Activated CD8-positive, alpha-beta memory T cell treated with anti-CD3 and anti-CD28 coated beads for 48 hours (primary cell): ENCODE measurements at places on chromosomes 5 and 9.

DNA sequence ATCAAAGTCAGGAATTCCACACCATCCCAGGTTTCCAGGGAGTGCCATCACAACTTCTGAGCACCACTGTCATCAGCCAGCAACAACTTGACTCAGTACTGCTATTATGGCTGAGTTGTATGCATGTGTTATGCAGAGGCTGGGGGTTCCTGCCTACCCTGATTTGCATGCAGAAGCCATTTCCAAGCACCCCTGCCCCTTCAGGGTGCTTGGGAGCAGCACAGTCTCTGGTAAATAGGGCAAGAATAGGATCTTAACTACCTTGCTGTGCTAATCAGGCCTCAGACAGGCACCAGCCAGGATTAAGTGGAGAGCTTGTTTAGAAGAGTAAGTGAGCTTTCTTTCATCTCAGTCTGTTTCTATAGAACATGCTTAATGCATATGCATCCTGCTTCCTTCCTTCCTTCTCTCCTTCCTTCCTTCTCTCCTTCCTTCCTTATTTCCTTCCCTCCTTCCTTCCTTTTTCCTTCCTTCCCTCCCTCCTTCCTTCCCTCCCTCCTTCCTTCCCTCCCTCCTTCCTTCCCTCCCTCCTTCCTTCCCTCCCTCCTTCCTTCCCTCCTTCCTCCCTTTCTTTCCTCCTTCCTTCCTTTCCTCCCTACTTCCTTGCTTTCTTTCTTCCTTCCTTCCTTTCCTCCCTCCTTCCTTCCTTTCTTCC, 175.7 kb downstream of the FRMD3 start:
- DNase-seq: no peak

GRCh38 chr5:5025774-5026408, 114.2 kb upstream of the ADAMTS16 start:
- DNase-seq: no peak

- DNase-seq: no peak
Observed at GRCh38 chr5:7869474-7870136, 657 bp downstream of the MTRR start.

- DNase-seq: no peak
Observed at GRCh38 chr5:132260714-132261551, 3.4 kb downstream of the PDLIM4 start.

DNA sequence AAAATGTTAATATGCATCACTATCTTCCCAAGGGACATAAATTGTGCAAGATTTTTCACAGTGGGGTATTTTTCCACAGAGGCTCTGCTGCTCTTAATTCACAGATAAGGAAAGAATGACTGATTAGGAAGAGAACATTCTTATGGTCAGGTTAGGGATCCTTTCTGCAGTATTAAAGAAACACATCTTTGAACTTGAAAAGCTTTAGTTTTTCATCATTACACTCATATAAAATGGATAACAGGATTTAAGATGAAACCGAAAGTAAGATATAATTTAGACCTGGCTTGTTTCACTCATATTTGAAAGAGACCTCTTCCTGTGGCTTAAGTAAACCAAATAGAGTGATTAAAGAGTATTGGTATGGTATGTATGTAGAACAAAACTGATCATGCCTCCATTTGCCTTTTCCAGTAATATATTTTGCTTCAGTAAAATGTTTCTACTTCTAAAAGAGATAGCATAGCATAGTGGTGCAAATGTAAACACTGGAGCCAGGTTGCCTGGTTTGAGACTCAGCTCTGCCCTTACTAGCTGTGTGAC, 160.0 kb downstream of the PRR16 start:
- DNase-seq: no peak

DNA sequence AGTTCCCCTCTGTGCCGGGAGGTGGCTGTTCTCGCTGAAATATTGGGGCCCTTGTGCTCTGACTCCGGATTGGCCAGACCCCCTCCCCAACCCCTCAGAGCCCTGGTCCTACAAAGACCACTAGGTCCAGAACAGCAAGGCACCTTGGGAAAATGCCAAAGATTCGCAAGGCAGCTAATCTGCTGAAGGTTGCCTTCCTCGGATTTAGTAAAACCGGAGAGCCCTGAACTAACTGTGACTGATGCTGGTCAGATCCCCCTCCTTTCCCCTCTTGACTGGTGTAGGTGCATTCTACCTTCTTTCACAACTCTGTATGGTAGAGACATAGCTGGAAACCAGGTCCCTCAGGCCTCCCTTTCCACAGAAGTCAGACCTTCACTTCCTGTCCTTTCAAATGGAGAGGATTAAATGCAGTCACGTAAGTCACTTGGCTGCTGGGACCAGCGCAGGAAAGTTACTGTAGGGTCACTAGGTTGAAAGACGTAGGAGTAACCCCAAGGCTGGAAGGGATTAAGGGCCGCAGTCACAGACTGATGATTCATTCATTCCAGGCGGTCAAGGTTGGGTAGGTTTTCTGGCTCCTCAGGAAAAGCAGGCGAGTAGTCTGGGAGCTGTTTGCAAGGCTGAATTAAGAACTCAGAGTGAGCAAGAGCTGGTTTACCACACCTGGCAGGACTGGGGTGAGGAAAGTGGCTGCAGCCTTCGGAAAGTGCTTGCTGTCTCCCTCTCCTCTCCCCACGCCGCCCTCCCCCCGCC, 5.3 kb downstream of the BARX1 start:
- DNase-seq: no peak

GRCh38 chr5:39523821-39524220, 99.0 kb upstream of the DAB2 start:
- DNase-seq: no peak

DNA sequence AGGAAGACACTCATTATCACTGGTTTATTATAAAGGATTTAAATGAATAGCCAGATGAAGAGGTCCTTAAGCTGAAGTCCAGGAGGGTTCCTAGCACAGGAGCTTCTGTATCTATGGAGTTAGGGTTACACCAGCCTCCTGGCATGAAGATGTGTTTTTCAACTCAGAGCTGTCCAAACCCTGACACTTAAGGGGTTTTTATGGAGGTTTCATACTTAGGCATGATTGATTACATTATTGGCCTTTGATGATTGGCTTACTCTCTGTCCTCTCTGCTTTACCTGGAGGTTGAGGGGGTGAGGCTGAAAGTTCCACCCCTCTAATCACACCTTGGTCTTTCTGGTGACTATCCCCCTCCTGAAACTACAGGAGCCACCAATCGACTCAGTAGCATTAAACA, 84.9 kb upstream of the ZNF169 start:
- no peak for DNase-seq

DNA sequence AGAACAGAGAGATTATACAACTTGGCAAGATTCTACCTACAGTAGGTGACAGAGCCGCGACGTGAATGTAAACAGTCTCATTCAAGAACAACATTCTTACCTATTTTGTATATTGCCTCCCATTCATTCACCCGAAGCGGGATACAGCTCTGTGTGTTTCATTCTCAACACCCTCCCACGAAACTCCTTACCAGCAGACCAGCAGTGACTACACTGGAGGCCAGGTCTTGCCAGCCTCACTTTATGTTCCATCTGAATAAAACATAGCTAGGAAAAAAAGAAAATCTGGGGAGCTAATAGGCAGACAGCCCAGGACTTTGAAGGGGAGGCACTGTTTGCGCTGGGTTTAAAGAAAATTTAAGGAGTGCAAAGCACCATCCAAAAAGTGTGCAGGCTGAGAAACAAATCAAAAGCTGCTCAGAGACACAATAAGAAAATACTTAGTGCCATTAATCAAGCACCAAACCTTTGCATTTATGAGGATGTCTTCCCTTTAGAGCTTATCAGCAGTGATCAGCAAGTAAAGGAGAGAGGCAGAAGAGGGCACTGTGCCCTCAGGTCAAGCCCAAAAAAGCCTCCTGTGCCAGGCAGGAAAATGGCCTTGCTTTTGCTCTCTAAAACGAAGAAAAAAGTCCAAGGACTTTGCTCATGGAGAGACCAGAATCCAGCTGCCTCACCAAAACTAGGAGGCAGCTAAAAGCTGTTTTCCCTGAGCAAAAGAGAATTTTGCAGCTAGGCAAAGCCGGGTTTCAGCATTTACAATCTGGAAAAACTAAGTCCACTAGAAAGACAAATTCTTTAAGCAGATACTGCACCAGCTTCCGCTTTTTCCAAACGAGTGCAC, 295.1 kb downstream of the BNC2 start:
- DNase-seq: no peak

DNA sequence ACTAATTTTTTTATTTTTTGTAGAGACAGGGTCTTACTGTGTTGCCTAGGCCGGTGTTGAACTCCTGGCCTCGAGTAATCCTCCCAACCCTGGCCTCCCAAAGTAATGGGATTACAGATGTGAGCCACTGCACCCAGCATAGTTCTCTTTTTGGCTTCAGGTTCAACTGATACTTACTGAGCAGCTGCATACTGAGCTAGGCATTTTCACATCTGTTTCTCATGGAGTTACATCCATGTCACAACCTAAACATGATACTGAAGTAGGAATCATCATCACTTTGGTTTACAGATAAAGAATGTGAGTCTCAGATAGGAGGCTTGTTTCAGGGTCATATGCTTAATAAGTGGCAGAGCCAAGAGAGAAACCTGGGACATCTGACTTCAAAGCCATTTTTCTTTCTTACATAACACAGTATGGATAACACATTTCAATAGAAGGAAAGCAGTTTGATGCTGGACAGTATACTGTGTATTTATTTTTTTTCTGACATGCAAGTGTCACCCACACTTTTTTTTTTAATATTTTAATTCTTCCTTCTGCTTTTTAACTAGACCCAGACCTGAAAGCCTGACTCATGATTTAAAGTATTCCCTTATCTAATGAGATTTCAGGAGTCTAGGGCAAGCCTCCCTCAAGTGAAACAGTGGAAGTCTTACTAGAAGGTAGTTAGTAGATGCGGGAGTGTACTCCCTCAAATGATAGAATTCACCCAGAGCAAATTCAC, 90.8 kb downstream of the HACD4 start:
- DNase-seq: no peak

- no peak for DNase-seq
Observed at GRCh38 chr9:134624621-134625181, 16.9 kb upstream of the COL5A1 start.

DNA sequence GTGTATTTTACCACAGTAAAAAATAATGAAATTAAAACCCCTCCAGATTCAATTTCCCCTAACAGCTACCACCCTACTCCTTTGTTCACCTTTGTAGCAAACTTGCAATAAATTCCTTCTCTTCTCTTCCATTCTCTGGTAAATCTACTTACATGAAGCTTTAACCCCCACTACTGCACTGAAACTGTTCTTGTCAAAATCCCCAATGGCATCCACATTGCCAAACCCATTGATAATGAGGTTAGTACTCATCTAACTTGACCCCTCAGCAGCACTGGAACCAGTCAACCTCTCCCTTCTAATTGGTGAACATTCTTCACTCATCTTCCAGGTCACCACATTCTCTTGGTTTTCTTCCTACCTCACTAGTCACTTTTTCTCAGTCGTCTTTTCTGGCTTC, 29.6 kb downstream of the NRG2 start:
- no peak for DNase-seq

GRCh38 chr9:19298436-19299000, 68.0 kb downstream of the DENND4C start:
- DNase-seq: no peak

DNA sequence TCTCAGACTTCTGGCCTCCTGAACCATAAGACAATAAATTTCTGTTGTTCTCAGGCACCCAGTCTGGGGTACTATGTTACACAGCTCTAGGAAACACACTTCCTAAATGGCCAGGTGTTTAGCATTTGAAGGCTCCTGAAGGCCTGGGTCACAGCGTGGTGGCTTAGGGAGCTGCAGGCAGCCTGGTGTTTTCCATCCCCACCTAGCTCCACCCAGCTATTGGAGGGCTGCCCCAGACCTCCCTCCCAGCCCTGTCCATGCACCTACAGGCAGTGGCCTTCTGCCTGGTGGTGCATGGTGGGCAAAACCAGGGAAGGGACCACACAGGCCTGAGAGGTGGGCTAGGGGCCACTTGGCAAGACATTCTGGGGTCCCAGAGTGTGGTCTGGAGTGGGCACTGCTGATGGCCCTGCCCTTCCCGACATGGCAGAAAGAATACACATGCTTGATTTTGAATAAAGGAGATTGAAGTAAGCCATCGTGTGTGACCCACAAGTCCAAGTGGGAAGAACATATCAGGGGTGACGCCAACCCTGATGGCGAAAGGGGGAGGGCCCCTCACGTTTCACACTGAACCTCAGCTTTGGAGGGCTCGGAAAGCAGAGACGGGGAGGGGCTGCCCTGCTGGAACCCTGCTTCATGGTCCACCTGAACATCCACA, 1.3 kb upstream of the SUSD3 start:
- DNase-seq: no peak

GRCh38 chr5:141354900-141355469, at the start of gene PCDHGA4:
PCDHGA4 (plus strand) TSS chr5:141355021; CDS start chr5:141355108, 87 bp downstream.
- no peak for DNase-seq

DNA sequence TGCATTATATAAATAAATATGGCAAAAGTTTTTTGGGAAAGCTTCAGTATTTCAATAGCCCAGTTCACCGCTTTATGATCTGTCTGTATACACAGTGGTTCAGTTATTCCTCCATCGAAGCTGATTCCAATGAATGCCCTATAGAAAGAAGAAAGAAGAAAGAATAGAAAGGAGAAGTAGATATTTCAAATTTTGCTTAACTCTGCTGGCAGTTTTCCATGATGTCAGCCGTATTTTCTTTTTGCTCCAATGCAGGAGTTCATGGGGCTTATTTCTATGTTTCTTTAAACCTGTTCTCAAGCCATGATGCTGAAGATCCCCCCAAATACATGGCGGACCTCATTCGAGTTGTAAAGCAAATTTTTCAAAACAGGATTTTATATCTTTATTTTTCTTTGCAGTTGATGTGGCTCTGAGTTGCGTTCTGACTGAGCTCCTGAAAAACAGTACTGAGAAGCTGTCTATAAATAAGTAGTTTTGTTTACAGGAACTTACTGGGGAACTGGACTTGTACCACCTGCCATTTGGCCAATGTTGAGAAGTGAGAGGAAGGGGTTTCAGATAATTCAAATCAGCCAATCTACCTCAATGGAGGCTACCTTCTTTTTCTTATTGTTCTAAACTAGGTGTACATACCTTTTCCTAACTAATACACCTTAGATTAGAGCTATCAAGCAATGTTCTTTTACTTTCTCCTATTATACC, 418.5 kb upstream of the MEF2C start:
- DNase-seq: no peak

DNA sequence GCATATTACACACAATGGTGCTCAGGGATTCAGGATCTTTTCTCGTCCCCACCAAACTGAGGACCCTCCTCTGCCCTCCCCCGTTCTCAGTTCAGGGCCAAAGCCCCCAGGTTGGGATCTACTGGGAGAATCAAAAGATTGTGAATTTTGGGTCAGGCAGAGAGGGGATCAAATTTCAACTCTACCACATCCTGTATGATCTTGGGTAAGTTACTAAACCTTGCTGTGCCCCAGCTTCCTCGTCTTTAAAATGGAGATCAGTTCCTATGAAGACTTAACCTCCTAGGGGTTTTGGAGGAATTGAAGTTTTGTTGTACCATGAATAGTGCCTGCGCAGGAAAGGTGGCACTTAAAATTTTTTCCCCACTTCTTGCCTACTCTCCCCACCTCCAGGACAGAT, 62.4 kb downstream of the RAI14 start:
- no peak for DNase-seq
